Sigmoid colon (tissue), 7 donors: ENCODE measurements at places on chromosomes 13 and 19.

- no peaks in the 10 kb centered on the region for H3K36me3 ChIP-seq
- H3K4me3 ChIP-seq: peak overlapping the region; percentile 88
- H3K27me3 ChIP-seq: no peaks in the 10 kb centered on the region
- H3K4me1 ChIP-seq: peaks cover 40% of the 10 kb centered on the region
- peak overlapping the region; percentile 84 for H3K27ac ChIP-seq
Measured at GRCh38 chr19:19406878-19407632, 1.6 kb downstream of the GATAD2A start.

DNA sequence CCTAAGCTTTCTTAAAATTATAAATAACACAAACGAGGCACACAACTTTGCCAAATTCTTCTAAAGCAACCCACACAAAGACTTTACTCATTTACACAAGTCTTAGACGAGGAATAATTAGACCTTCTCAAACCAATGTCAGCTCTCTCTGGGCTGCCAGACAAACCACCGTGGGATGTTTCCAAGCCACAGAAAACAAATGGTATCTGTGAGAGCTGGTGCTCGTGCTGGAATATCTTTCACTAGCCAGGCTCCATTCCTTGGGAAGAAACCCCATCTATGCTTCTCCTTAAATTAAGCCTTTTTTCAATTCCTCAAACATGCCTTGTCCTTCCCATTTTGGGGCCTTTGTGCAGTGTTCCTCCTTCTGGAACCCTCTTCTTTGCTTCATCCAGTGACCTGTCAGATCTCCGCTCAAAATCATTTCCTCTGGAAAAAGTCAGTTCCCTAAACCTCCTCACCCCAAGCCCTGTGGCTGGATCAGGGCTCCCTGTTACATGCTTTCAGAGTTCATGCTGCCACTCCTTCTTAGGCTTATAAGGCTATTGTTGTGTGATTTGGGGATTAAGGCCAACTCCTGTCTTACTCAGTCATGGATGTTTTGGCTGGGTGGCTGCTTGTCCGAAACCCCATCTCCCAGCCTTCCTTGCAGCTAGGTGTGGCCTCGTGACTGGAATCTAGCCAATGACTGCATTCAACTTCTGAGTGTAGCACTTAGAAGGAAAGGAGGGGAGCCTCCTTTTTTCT lies 64.2 kb upstream of the GTF2F2 start:
- peaks cover 24% of the 10 kb centered on the region for H3K4me1 ChIP-seq
- no peaks in the 10 kb centered on the region for H3K27me3 ChIP-seq
- no peaks in the 10 kb centered on the region for H3K36me3 ChIP-seq
- peak overlapping the region; percentile 10 for H3K27ac ChIP-seq
- peak; percentile 81 for DNase-seq
- no peak overlapping the region for H3K4me3 ChIP-seq

GRCh38 chr13:65808061-65808460 lies 1422.1 kb downstream of the PCDH9 start:
- H3K4me1 ChIP-seq: no peaks in the 10 kb centered on the region
- H3K4me3 ChIP-seq: no peak overlapping the region
- no peaks in the 10 kb centered on the region for H3K27me3 ChIP-seq
- no peaks in the 10 kb centered on the region for H3K36me3 ChIP-seq

GRCh38 chr13:72804301-72804700 lies 22.4 kb downstream of the PIBF1 start:
- no peaks in the 10 kb centered on the region for H3K4me1 ChIP-seq
- H3K4me3 ChIP-seq: no peak overlapping the region
- no peaks in the 10 kb centered on the region for H3K27me3 ChIP-seq
- H3K36me3 ChIP-seq: peaks cover 26% of the 10 kb centered on the region
- H3K27ac ChIP-seq: no peak overlapping the region

GRCh38 chr13:109720758-109721184 lies 65.6 kb downstream of the IRS2 start:
- H3K36me3 ChIP-seq: no peaks in the 10 kb centered on the region
- H3K4me1 ChIP-seq: no peaks in the 10 kb centered on the region
- H3K4me3 ChIP-seq: no peak overlapping the region
- H3K27ac ChIP-seq: no peak overlapping the region
- no peak for DNase-seq
- H3K27me3 ChIP-seq: no peaks in the 10 kb centered on the region

GRCh38 chr19:46515879-46516350 lies 20.2 kb upstream of the PNMA8B start:
- no peak overlapping the region for H3K27ac ChIP-seq
- DNase-seq: no peak
- H3K4me3 ChIP-seq: no peak overlapping the region
- H3K27me3 ChIP-seq: peaks cover 19% of the 10 kb centered on the region

- H3K27ac ChIP-seq: peak overlapping the region; percentile 43
- H3K27me3 ChIP-seq: no peaks in the 10 kb centered on the region
- no peak for DNase-seq
Measured at GRCh38 chr13:40341096-40341471, 325.4 kb downstream of the FOXO1 start.
